ENCODE measurements at places on chromosomes 5 and 9.
A peak's percentile ranks its signal among the peaks of the same experiment; 100 is the strongest.

GRCh38 chr5:66582499-66583165 is 13.6 kb upstream of the MAST4 start:
- H3K4me1 ChIP-seq = no peaks in the 10 kb centered on the region
- peaks cover 27% of the 10 kb centered on the region for H3K27me3 ChIP-seq
- no peak overlapping the region for H3K4me3 ChIP-seq
- H3K27ac ChIP-seq = no peak overlapping the region

GRCh38 chr5:25025831-25026230 is 381.1 kb upstream of the CDH10 start:
- H3K36me3 ChIP-seq = no peaks in the 10 kb centered on the region
- H3K27me3 ChIP-seq = no peaks in the 10 kb centered on the region
- H3K4me1 ChIP-seq = no peaks in the 10 kb centered on the region
- no peak for DNase-seq
- H3K4me3 ChIP-seq = no peak overlapping the region
- no peak overlapping the region for H3K27ac ChIP-seq

DNA sequence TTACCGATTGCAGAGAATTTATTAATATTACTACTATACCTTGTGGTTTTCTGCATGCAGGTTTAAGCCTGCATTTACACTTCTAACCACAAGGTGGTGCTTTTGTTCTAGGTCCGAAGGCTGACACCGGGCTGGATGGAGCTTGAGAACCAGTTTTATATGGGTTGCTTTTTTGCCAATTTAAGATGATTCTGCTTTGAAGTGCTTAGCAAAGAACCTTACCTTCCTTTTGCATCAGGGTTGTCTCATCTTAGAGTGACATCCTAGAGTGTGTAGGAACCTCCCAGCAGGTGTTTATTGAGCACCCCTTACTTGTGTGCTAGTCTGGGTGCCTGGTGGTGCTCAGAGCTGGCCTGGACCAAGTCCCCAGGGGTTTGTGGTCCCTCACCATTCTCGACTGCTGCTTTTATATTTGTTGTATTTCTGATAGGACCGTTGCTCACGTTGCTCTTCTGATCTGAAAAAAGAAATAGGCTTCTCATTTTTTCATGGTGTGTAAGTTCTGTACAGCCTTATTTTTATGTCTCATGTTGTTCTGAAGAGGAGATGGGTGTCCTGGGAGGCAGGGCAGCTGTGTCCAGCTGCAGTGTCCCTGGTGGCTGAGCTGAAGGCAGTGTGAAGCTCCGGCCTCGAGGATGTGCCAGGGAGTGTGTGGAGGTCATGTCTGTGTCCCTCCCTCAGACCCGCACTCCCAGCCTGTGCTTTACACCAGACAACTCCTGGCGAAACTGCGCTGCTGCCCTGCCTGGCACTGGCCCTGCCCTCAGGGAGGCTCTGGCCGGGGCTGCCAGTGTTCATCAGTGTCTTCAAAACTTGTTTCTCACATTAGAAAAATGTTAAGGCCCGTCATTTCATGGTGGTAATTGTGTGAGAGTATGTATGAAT is 54.3 kb downstream of the EHMT1 start:
- DNase-seq = peak; percentile 66
- peaks cover 19% of the 10 kb centered on the region for H3K36me3 ChIP-seq
- no peak overlapping the region for H3K4me3 ChIP-seq
- peaks cover 12% of the 10 kb centered on the region for H3K4me1 ChIP-seq
- no peaks in the 10 kb centered on the region for H3K27me3 ChIP-seq
- no peak overlapping the region for H3K27ac ChIP-seq

DNA sequence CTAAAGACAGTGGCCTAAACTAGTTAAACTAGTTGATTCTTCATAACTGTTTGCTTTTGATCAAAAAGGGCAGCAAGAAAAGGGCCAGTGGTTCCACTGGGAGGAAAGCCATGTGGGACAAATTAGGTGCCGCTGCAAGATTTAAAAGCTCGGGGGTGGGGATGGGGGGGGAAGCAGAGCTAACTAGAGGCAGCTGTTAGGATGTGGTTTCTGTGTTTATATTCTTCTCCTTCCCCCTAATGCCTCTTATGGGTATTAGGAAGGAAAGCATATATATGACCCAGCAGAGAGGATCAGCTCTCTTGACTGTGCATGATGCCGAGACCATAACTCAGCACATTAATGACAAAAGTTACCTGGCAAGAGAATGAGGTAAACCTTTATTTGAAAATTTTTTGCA is 65.7 kb downstream of the EFNA5 start:
- no peaks in the 10 kb centered on the region for H3K4me1 ChIP-seq
- no peak for DNase-seq
- H3K4me3 ChIP-seq = no peak overlapping the region
- peaks cover 13% of the 10 kb centered on the region for H3K27me3 ChIP-seq
- H3K27ac ChIP-seq = no peak overlapping the region
- no peaks in the 10 kb centered on the region for H3K36me3 ChIP-seq

- H3K36me3 ChIP-seq = no peaks in the 10 kb centered on the region
- no peaks in the 10 kb centered on the region for H3K27me3 ChIP-seq
- H3K4me1 ChIP-seq = no peaks in the 10 kb centered on the region
- H3K4me3 ChIP-seq = no peak overlapping the region
- DNase-seq = no peak
- H3K27ac ChIP-seq = no peak overlapping the region
These were observed 616.3 kb downstream of the EBF1 start for GRCh38 chr5:158483281-158483860.

- DNase-seq = no peak
- no peak overlapping the region for H3K27ac ChIP-seq
- H3K4me1 ChIP-seq = peaks cover 19% of the 10 kb centered on the region
- H3K4me3 ChIP-seq = no peak overlapping the region
- H3K27me3 ChIP-seq = no peaks in the 10 kb centered on the region
- peaks cover 54% of the 10 kb centered on the region for H3K36me3 ChIP-seq
These were observed 92.7 kb downstream of the MELK start for GRCh38 chr9:36665387-36665786.

- peak; percentile 91 for DNase-seq
- peaks cover 2% of the 10 kb centered on the region for H3K27me3 ChIP-seq
- peak overlapping the region; percentile 36 for H3K4me3 ChIP-seq
- no peaks in the 10 kb centered on the region for H3K36me3 ChIP-seq
These were observed 36.4 kb upstream of the GLRX start for GRCh38 chr5:95858661-95859595.

- no peak for DNase-seq
- no peaks in the 10 kb centered on the region for H3K4me1 ChIP-seq
- H3K4me3 ChIP-seq = no peak overlapping the region
- H3K36me3 ChIP-seq = no peaks in the 10 kb centered on the region
- peaks cover 7% of the 10 kb centered on the region for H3K27me3 ChIP-seq
These were observed 241.6 kb downstream of the CDK5RAP2 start for GRCh38 chr9:120338340-120338739.

DNA sequence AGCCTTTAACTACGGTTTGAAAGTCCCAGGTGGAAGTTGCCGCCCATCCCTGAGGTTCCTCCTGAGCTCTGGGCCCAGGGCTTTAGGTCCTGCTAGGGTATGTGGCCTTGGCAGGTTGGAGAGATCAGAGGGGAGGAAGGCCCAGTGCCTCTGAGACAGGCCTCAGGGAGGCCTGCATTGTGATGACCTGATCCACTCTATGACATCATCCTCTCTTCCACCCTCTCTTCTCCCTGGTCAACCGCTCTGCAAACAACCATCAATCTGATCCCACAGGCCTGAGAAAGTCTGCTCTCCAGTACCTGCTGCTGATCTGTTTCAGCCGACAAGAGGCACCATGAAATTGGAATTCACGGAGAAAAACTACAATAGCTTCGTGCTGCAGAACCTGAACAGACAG is at the start of gene CCIN:
TSS of gene CCIN (plus strand) at position 223 of the 400 bp plus-strand sequence. CDS start at position 338, 115 bp downstream.
- no peaks in the 10 kb centered on the region for H3K36me3 ChIP-seq
- H3K27me3 ChIP-seq = peaks cover 14% of the 10 kb centered on the region
- no peak within 1 kb of the TSS for H3K4me3 ChIP-seq

- no peak overlapping the region for H3K4me3 ChIP-seq
- DNase-seq = no peak
- no peak overlapping the region for H3K27ac ChIP-seq
- no peaks in the 10 kb centered on the region for H3K36me3 ChIP-seq
These were observed 23.0 kb upstream of the PPARGC1B start for GRCh38 chr5:149707097-149707496.

DNA sequence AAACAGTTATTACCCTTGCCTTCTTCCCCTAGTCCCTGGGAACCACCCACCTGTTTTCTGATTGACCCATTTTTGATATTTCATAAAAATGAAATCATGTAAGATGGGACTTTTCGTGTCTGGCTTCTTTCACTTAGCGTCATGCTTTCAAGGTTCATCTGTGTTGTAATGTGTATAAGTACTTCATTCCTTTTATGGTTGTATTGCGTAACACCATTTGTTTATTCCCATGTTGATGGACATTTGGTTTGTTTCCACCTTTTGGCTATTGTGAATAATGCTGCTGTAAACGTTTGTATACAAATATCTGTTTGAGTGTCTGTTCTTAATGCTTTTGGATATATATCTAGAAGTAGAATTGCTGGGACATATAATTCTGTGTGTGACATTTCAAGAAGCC is 650.1 kb upstream of the COX7C start:
- no peak overlapping the region for H3K4me3 ChIP-seq
- no peak overlapping the region for H3K27ac ChIP-seq
- H3K27me3 ChIP-seq = no peaks in the 10 kb centered on the region
- no peaks in the 10 kb centered on the region for H3K4me1 ChIP-seq

GRCh38 chr5:168679515-168679920 is 100.3 kb upstream of the PANK3 start:
- DNase-seq = peak; percentile 68
- H3K27me3 ChIP-seq = no peaks in the 10 kb centered on the region
- no peaks in the 10 kb centered on the region for H3K36me3 ChIP-seq
- no peak overlapping the region for H3K4me3 ChIP-seq
- H3K4me1 ChIP-seq = peaks cover 9% of the 10 kb centered on the region

GRCh38 chr9:129554649-129555048 is 66.3 kb downstream of the C9orf50 start:
- H3K27ac ChIP-seq = no peak overlapping the region
- H3K4me1 ChIP-seq = peaks cover 8% of the 10 kb centered on the region
- H3K27me3 ChIP-seq = peaks cover 21% of the 10 kb centered on the region
- H3K4me3 ChIP-seq = no peak overlapping the region
- DNase-seq = no peak

DNA sequence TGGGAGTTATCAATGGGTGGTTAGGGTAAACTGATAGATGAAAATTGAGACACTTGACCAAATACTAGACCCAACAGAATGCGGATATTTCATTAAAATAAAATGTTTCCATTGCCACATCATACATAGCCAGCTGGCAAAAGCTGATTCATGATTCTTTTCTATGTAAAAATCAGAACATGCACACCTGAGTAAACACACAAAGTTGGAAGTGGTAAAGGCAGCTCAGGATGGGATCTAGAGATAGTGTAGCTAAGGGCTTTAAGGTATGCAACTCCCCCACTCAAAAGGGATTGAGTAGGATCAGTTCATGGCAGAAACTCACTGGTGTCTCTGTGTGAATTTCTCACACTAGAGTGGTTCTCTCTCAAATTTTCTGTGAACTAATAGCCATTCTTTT is 541.1 kb upstream of the GRAMD2B start:
- H3K4me3 ChIP-seq = no peak overlapping the region
- no peaks in the 10 kb centered on the region for H3K27me3 ChIP-seq
- no peaks in the 10 kb centered on the region for H3K36me3 ChIP-seq

- no peak within 1 kb of the TSS for H3K27ac ChIP-seq
- no peak within 1 kb of the TSS for H3K4me3 ChIP-seq
- no peaks in the 10 kb centered on the region for H3K36me3 ChIP-seq
- H3K4me1 ChIP-seq = no peaks in the 10 kb centered on the region
- peaks cover 33% of the 10 kb centered on the region for H3K27me3 ChIP-seq
- no peak for DNase-seq
These were observed at the start of gene KIF12 for GRCh38 chr9:114098936-114099668. TSS of gene KIF12 (minus strand) at chr9:114099292. CDS start at chr9:114099276, 16 bp downstream.

GRCh38 chr5:74092766-74093165 is 466.8 kb downstream of the ARHGEF28 start:
- H3K36me3 ChIP-seq = no peaks in the 10 kb centered on the region
- DNase-seq = no peak
- no peaks in the 10 kb centered on the region for H3K4me1 ChIP-seq
- H3K4me3 ChIP-seq = no peak overlapping the region
- H3K27ac ChIP-seq = no peak overlapping the region
- no peaks in the 10 kb centered on the region for H3K27me3 ChIP-seq

Data from activated CD8-positive, alpha-beta T cell treated with anti-CD3 and anti-CD28 coated beads, Interleukin-2, amount 10 ng/mL, durations not matched to agents 7 days and 5 days (primary cell).